ENCODE measurements at places on chromosomes 12 and 14. TPM values are rescaled to one million over a fixed set of nuclear protein-coding genes. Genes with fewer than 3 reads are reported as not detected.

DNA sequence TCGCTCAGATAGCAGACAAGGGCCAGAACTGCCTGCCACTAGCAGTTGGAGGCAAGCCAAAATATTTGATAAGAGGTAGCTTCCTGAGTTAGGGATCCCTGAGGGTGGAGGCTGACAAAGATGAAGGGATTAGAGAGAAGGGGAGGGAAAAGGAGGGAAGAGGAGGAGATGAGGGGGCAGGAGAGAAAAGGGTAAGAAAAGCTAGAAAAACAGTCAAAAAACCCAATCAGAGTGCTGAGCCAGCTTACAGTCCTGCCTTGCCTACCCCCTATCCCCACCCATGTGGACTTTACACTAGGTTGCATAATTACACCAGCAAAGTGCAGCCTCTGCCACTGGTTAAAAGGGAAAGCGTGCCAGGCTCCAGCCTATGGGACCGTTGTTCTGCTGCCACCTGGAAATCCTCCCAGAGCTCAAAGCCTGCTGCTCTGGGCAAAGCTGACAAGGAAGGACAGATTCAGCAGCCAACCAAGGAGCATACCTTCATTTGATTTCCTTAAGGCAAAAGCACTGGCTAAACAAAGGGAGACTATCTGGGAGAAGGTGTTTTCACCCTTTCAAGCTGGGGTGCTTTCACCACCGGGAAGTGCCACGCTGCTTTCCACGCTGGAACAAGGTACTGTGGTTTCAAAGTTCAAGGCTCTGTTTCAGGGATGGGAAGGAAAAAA, 3.8 kb upstream of the NUMB start:
- DNase-seq, result no peak

GRCh38 chr12:80513211-80513610, 69.2 kb downstream of the PTPRQ start:
- DNase-seq, result no peak

DNAJC22 gene
- total RNA-seq, result 0.08 TPM

GRCh38 chr12:121565076-121565475, 15.7 kb downstream of the KDM2B start:
- DNase-seq, result no peak

DNA sequence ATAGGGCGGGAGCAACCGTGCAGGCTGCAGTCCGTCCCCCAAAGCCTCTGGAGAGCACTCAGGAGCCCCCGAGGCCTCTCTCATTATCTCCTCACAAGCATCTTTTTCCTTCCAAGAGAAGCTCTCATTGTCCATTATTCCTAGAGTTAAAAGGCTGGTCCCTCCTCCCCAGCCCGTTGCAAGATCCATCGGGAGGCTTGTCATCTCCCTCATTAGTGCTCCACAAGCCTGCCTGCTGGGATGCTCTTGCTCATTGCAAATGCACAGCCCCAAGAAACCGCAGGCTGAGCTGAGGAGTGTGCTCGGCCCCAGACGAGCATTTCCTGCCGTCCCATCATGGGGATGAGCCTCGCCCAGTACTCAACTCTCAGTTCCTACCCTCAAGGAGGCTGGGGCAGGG, 23.3 kb downstream of the NUAK1 start:
- no peak for DNase-seq

DNA sequence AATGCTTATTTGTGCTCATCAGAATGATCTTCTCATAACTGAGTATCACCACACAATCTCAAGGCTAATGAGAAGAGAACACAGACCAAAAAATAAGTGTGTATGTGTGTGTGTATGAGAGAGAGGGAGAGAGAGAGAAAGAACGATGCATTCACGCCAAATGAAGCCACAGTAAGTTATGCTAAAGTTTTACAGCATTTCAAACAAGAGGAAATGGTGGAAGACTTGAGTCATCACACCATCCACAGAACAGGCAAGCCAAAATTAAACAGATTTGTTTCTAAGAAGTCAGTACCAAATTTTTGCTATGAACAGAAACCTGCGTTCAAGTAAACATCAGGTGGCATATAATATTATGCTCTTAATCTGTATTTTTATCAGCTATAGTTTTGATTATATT, 141.2 kb downstream of the MED13L start:
- DNase-seq, result no peak

MAP3K9 gene
- total RNA-seq, result 4.3 TPM

- DNase-seq, result no peak
These were observed 61.2 kb downstream of the ATG14 start for GRCh38 chr14:55350461-55350860.

DNA sequence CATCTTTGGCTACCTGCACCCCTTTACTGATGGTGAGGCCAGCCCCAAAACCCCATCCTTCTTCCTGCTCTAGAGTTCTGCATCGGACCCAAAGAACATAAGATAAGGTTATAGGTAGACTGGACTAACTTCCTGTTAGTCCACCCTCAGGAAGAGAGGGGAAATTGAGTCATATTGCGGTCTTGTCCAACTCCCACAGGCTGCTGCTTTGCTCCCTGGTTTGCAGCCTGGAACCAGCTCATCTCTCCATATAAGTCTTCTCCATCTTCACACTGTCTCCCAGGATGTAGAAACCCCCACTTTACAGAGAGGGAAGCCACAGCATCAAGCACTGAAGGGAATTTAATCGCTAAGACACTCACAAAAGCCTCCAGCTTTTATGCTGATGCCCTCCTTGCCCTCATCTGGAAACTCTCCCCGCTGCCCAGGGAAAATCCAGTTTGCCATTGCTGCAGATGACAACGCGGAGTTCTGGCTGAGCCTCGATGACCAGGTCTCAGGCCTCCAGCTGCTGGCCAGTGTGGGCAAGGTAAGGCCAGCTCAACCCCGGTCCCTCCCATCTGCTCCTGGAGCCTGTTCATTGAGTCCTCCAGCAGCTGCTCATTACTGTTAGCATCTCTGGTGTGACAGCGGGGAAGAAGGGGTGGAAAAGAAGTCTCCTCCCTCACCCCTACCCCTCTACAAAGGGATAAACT, 85.3 kb downstream of the B4GALNT3 start:
- DNase-seq, result no peak

MANSC4 gene
- not detected for total RNA-seq

Data from psoas muscle (tissue), 8 donors.